Heart left ventricle (tissue), 16 donors: ENCODE measurements at places on chromosomes 5 and 9.

- no peak for DNase-seq
Observed at GRCh38 chr5:127112347-127112864, 39.1 kb upstream of the C5orf63 start.

DNA sequence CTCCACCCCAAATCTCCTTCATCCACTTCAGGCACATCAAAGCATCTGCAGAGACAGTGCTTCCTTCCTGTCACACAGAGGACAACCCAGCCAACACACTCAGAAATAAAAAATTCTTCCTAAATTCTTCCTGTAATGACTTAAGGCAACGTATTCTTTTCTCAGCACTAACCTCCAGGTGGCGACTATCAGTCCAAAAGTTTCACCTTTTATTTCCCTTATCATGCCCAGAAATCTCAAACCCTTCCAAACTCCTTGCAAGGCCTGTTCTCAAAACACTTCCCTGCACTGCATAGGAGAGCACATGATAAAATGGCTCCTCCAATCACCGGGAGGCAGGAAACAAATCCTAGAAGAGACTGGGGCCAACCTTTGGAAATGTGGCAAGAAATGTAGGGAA, 35.1 kb downstream of the SLIT3 start:
- DNase-seq: no peak

DNA sequence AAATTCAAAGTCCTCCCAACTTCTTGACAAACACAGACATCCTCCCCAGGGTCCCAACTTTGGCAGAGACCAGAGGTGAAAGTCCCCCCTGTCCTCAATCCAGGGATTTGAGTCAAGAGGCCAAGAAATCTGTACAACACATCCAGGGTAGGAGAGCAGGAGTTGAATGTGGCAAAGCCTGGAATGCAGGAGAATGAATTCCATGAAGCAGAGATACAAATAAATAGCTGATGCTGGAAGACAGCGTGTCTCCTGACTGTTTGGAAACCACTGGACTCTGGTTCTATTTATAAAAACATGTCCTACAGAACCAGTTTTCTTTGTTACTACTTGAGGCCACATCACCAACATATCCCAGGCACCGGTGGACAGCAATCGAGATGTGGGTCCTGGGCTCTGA, 43.7 kb upstream of the SLIT3 start:
- no peak for DNase-seq

DNA sequence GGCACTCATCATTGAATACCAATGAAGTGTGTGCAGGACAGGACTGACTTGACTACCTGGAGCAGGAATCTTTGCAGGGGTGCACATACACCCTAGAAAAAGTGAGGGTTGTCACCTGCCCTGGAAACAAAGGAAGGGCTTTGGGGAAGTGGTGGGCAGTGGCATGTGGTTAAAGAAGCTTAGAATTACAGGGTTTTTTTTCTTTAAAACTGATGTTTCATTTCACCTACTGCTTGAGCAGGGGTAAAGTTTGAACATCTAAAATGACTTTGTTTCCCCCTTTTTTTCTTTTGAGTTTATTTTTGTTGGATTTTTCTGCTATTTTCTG, 2.0 kb upstream of the KDM3B start:
- DNase-seq: no peak

GRCh38 chr5:34899066-34899465, 16.2 kb downstream of the RAD1 start:
- DNase-seq: no peak

DNA sequence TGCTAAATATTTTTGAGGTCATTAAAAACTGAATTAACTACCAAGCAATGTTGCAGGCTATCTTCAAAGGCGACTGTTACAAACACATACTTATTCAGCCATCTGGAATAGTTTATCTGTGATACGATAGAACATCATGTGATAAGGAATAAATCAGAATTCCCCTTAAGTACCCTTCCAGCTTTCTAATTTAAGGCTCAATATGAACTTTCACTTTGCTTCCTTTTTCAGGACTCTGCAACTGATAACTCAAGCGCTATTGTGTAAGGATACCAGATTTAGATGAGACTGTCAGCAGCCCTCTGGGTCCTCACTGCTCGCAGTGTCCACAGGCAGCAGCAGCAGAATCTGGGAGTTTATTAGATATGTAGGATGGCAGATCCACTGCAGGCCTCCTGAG, 416.3 kb downstream of the SPATA31D1 start:
- no peak for DNase-seq

GRCh38 chr5:139763930-139764791, 31.4 kb upstream of the PSD2 start:
- no peak for DNase-seq

DNA sequence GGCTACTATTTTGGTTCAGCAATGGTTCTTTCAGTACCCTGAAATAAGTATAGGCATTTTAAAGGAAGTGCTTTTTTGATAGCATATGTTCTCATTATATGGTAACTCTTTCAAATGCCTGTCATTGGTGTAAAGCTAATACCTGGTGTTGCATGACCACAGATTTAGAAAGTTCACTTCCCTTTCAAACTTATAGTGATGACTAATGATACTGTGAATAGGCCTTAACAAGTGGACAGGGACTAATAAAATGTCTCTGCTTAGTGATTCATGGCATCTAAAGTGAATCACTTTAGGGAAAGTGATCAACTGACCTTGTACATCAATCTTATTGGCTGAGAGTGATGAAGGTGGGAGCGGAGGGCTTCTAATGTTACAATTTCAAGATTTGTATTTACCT, 21.6 kb downstream of the MRPL22 start:
- no peak for DNase-seq
